ENCODE measurements at places on chromosomes 3 and 15.

DNA sequence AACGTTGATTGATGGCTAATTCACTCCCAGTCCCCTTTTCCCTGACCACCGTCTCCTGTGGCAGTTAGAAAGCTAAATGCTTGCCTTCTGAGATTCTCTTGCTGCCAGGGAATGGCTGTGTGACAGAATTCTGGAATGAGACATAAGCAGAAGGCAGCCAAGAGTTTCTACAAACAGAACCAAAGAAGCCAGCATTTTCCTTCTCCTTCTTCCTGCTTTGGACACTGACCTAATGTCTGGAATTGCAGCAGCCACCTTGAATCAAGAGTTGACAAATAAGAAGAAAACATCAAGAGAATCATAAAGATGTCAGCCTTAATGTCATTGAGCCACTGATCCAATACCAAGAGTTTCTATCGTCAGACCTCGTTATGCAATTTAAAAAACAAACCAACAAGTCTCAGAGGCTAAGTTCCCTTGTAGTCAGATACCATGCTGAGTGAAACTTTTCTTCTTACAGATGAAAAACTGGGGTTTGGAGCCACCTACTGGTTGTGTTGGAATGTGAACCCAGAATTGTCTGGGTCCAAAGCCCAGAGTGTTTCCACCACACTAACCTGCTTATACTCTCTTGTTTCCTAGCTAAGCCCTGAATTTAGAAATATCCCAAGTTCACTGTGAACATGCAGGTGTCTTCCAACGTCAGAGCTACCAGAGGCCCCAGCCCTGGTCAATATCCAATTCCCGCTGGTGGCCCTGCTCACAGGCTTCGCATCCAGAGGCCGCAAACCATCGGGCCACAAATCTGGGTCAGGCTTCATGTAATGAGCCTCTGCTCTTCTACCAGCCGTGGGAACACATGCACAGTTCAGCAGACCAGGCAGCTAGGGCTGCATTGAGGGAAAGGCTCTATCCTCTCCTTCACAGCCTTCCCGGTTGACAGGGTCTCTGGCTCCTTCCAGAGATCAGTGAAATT is 42.5 kb downstream of the MCF2L2 start:
- peak; percentile 49 for DNase-seq

GRCh38 chr3:102026656-102027055 is 177.3 kb downstream of the NFKBIZ start:
- DNase-seq: no peak

DNA sequence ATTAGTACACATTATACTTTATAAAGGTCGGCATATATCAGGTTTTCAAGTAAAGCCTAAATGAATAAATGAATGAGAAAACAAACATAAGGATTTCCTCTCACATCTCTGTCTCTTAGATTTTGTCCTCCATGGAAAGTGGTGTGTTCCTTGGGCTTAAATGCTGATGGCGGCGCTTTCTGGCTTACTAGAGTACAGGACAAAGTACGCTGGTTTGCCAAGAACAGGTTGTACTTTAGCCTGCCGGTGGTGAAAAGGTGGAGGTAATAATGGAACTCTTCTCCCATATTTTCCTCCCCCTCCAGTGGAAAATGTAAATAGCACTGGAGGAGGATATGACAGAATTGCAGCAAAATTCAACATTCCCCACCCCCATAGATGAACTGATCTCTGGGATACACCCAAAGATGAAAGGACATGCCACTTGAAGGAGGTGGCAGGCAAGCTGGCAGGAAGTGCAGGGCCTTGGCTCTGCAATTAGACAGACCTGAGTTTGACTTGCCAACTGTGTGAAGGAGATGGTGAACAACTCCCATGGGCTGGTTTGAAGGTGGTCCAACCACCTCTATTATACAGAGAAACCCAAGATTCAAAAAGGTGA is 29.3 kb downstream of the CEP152 start:
- no peak for DNase-seq

DNA sequence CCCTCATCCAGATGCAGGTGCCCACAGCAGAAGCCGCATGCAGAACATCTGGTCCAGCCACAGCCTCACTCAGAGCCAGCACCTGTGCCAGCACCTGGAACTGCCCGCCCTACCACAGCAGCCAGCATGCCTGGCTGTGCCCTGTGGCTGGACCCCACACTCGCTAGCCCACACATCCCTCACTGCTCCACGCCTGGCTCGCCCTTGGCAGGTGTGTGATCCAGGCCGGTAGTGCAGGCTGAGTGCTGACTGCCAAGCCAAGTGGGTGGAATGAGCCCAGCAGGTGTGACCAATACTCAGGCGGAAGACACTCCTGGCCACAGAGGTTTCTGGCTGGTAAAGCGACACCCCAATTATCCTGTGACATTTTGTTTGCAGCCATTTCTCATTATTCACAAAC is 162.4 kb upstream of the ROBO1 start:
- DNase-seq: no peak

DNA sequence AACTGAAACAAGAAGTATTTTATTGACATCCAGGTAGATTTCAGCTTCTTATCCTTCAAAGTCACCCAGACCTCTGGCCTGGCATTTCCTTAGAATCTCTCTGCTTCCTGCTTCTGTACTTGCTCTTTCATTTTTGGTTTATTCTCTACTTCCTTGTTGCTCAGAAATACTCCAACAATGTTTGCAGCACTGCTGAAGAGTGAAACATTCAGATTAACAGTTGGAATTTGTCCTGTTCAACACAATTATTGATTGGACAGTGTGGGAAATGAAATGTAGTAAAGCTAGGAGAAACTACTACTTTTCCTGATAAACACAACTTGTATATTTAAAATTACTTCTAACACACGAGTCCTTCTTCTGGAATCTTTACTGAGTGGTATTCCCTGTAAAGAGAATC is 81.0 kb upstream of the MEIS2 start:
- DNase-seq: no peak

DNA sequence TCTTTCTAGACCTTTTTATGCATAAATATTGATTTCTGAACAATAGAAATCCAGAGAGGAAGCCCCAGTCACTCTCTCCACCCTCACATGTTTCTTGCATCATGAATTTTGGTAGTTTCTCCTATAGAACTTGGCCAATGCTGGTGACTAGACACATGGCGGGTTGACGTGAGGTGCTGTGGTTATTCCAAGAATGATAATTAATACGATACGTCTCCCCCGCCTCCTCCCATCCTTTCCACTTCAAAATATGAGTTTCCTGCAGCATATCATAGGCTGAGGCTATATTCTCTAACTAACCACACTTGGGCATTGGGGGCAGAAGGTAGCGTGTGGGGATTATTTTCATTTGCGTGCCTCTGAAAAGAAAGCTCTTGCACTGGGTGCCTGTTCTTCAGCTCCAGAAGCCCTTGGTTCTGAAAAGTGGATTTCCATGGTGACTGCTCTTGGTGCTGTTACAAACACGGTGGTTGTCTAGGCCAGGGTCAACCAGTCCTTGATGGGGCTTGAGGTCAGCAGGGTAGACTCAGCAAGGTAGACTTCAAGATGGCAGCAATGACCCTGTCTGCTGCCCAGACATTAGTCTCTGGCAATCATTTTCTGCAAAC is 5.3 kb downstream of the TNFSF10 start:
- no peak for DNase-seq

GRCh38 chr15:58548308-58549012 is 116.7 kb downstream of the LIPC start:
- no peak for DNase-seq

GRCh38 chr15:74259821-74260607 is 23.9 kb downstream of the CCDC33 start:
- no peak for DNase-seq

GRCh38 chr3:197001972-197002700 is 27.5 kb downstream of the MELTF start:
- DNase-seq: no peak

DNA sequence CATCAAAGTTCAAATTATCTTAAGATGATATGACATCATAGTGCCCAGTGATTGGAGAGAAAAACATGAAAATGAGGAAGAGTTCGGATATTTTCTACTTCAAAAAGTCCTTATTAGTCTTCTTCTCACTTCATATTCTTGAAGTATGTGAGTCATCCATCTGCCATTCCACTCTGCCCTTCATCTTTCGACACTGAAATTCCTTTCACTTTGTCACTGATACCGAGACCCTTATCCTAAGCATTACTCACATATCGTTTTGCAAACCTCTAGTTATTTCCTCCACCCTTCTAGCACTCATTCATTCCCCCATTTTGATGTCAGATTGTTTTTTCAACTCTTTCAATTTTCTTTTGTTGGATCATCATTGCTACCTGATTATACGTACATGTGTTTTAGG is 4.0 kb downstream of the OR5H14 start:
- no peak for DNase-seq

DNA sequence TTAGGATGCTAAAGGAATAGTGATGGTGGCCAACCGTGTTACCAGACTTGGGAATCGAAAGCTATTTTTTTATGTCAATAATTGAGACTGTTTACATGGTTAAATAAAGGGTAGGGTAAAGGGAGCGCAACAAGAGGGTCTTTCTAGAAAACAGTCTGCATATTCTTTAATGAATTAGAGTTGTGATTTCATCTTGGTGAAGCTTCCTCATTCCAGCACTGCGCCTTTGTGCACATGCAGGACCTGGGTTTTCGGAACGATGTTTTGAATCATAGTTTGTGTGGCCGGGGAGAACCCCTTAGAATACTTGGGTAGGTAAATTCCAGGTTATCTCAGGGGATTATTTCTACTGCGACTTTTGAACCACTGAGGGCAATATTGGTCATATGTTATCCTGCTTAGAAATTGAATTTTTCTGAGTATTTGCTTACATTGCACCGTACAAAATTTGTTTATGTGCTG is 1.3 kb downstream of the PIK3CA start:
- DNase-seq: no peak

GRCh38 chr3:48440590-48440958 is 517 bp downstream of the TMA7 start:
- DNase-seq: no peak

- no peak for DNase-seq
Measured at GRCh38 chr3:71057526-71057894, 526.0 kb downstream of the FOXP1 start.

DNA sequence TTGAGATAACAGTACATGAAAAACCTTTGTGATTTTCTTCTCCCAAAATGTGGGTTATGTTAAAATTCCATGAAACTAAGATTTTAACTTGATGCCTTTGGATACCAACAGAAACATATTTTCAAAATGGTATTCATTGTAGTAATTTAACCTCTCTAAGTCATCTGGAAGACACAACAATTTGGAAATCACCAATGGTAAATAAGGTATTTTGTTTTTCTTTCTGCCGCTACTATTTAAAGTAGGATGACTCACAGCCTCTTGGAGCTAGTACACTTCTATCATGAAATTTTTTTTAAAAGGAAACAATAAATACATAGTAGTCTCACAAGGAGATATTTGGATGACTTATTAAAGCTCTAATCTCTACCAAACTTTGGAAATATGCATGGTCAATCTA is 291.6 kb upstream of the VEPH1 start:
- DNase-seq: no peak

- no peak for DNase-seq
Measured at GRCh38 chr15:89874926-89875564, 18.7 kb downstream of the AP3S2 start.

GRCh38 chr15:63597038-63597790 is at the start of gene FBXL22:
Gene FBXL22, plus strand, starts transcription at chr15:63597387. Its CDS starts 6 bp downstream, at chr15:63597393.
- peak; percentile 78 for DNase-seq

GRCh38 chr3:181056136-181056732 is 66.7 kb upstream of the DNAJC19 start:
- no peak for DNase-seq

DNA sequence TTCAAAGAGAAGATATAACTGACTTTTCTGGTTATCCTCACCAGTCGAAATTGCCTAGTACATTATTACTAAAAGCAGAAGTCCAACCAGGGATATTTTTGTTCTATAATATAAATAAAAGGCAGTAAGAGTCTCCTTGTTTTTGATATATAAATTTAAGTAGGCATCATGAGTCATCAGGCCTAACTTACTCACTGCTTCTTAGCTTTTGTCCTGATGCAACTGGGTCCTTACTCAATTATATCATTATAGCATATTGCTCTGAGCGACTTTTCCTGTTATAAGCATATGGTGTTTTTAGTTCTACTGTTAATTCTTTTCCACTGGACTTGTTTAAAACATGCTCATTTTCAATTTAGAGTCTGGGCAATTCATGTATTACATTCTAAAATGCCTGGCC is 910.1 kb downstream of the MCTP2 start:
- DNase-seq: no peak

DNA sequence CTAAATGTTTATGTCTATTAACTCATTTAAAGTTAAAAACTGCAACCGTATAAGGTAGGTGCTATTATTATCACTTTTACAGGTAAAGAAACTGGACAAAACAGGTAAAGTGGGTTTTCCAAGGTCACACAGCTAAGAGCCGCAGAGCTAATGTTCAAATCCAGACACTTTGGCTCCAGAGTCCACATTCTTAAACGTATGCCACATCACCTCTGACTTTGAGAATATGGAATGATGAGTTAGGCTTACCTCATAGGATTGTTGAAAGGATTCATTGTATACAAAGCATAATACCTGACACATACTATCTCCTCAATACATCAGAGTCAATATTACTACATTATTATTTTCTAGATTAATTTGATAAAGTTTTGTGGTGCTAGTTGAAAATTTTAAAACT is 240.9 kb upstream of the STT3B start:
- no peak for DNase-seq

- no peak for DNase-seq
Measured at GRCh38 chr3:180250172-180250571, 213.4 kb upstream of the PEX5L start.

- DNase-seq: no peak
Measured at GRCh38 chr3:52053307-52054304, 2.8 kb downstream of the DUSP7 start.

- DNase-seq: no peak
Measured at GRCh38 chr15:80609091-80609490, 86.0 kb upstream of the ABHD17C start.

DNA sequence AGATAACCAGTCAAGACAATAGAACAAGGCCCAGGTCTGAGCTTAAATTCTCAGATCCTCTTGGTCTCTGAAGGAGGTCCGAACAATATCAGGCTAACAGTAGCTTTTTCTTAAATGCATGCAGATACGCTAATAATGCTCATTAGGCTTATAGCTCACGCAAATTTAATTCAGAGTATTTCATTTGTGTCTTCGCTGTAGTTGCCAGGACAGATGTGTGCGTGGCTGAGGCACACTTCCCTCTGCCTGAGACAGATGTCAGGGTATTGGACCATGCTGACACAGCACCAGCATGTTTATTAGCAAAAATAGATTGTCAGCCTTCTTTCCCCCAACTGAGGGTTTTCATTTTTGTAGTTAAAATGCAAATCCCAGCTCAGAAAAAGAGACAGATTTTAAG is 102.9 kb upstream of the BFSP2 start:
- no peak for DNase-seq
